ENCODE measurements at places on chromosomes 3 and 15.

GRCh38 chr3:31766669-31767068 is 214.4 kb downstream of the OSBPL10 start:
- DNase-seq: no peak

GRCh38 chr15:63080634-63081250 is 38.2 kb downstream of the TPM1 start:
- no peak for DNase-seq

DNA sequence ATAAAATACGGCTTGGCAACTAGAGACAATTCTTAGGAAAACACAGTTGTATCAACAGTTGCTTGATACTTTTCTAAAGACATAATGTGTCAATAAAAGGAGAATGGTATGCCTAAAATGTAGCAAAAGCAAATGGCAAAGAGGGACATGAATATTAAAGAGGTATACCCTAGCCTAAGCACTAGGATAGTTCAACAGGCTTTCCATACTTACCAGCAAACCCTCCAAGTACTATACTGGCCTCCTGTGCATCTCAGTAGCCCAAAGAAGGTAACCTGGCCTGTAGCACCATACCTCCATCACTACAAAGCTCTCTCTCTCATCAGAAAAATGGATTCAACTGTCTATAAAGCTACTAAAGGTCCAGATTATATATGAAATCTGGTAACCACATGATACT is 7.5 kb downstream of the SETD2 start:
- DNase-seq: no peak

- DNase-seq: no peak
These were observed 16.4 kb downstream of the APBA2 start for GRCh38 chr15:28901987-28902745.

DNA sequence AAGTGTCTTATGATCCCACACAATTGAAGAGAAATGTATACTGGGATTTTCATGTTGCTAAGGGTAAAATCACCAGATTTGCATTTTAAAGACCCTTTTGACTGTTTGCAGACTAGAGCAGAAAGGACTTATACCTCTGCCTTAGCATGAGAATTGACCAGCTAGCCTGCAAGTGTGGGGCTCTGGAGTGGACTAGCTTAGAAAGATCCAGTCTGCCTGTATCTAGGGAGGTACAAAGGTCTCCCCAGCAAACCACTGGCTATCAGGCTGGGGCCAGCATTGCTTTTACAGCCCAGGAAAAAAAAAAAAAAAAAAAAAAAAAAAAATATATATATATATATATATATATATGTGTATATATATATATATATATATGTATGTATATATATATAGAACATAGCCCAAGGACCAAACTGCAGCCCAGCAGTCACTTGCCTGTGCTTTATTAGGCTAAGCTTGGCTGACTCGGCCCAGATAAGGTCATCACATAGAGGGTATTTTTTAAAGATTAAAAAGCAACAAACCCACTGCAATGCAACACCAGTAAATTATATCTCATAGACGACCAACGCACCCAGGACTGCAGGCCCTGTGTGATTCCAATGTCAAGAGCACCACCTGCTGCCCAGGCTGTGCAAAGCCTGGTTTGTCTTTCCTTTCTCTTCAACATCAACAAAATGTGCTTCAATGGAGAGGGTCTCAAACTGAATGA is 63.7 kb downstream of the DCLK3 start:
- peak; percentile 7 for DNase-seq

DNA sequence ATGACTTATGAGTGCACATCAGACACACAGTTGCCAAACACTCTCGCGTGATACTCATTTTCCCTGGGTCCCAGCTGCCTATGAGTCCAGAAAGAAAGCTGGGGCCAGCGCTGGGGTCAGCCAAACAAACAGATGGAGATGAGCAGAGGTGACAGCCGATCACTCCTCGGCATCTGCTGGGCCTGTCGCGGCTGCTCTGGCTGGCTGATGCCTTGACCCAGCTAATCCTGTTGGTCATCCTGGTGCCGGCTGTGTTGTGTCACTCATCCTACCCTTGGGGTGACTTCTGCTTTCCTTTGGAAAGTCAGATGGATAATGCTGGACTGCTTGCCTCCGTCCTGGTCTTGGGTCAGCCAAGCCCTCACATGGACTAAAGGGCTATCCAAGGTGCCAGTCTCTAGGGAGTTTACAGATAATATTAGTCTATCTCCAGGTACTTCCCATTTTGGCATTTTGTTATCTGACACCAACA is 105.3 kb upstream of the PDZRN3 start:
- no peak for DNase-seq

- no peak for DNase-seq
These were observed 478.5 kb upstream of the PROK2 start for GRCh38 chr3:72263223-72263990.

GRCh38 chr15:88998980-88999713 is 86.0 kb upstream of the MFGE8 start:
- DNase-seq: no peak

DNA sequence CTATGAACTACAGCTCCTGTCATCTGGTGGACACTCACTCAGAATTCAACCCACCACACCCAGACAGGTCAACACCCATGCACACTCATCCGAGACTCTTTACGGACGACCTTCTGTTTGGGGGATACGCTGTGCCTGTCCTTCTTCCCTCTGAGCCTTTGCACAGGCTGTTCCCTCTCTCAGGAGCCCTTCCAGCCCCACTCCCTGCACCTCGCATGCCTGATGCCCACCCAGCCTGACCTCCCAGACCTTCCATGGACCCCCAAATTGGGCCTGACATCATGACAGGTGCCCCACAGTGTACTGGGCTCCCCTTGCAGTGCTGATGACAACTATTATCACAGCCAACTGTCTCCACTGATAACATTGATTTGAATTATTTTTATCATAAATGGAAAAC is 135.8 kb downstream of the NSMCE3 start:
- DNase-seq: no peak

GRCh38 chr15:69480932-69481331 is 28.3 kb downstream of the RPLP1 start:
- DNase-seq: no peak

- DNase-seq: no peak
These were observed 31.8 kb downstream of the REC114 start for GRCh38 chr15:73474785-73475184.

DNA sequence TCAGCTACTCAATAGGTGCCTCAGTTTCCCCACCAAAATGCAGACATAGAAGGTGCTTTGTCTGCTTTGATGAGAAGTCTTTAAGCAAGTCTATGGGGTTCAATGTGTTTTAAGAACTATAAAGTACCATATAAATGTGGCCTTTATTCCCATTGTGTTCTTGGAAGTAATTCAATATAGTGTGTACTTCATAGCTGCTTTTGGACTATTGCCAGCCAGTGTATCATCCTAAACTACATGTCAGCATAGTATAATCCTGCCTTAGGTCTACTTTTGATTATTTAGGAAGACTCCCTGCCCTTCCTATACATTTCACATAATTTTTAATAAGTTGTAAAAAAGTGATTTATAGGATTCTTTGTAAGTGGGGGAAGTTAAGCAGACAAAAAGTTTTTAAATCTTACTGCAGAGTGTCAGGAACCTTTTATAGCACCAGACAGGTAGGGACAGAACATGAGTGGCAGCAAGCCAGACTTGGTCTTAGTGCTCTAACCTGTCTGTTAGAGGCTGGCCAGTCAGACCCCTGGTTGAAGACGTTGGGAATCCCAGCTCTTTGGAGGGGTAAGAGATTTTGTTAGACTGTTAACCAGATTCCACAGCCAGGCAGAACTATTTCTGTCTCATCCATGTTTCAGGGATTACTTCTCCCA is 48.4 kb downstream of the MLH1 start:
- no peak for DNase-seq

GRCh38 chr15:98902931-98903330 is 104.7 kb downstream of the PGPEP1L start:
- no peak for DNase-seq

- no peak for DNase-seq
These were observed 3.3 kb downstream of the ZWILCH start for GRCh38 chr15:66508293-66508883.

DNA sequence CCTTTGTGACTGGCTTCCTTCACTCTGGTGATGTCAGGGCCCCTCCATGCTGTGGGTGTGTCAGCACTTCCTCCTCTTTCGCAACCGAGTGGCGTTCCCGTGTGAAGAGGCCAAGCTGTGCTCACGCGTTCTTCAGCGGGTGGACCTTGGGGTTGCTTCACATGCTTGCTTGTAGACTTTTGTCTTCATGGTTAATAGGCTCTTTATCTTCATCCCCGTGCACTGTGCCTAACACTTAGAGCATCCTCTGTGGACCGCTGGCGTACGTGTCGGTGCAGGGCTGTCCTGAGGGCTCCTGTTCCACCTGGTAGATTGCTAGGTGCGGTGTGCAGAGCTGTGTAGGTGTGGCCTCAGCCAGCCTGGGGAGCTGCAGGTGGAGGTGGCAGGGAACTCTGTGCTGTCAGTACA is 182.3 kb downstream of the OR4M2 start:
- no peak for DNase-seq

- DNase-seq: no peak
These were observed 14.8 kb downstream of the GPR87 start for GRCh38 chr3:151301787-151302186.

All from stimulated activated CD4-positive, alpha-beta T cell treated with anti-CD3 and anti-CD28 coated beads, Interleukin-1b, Interleukin-23, amount 100 ng/mL, for 4 hours (primary cell).